ENCODE measurements at places on chromosomes 7 and 10.
A peak's percentile ranks its signal among the peaks of the same experiment; 100 is the strongest.

GRCh38 chr7:55509322-55509721 is 63.0 kb downstream of the VOPP1 start:
- peak; percentile 58 for DNase-seq

DNA sequence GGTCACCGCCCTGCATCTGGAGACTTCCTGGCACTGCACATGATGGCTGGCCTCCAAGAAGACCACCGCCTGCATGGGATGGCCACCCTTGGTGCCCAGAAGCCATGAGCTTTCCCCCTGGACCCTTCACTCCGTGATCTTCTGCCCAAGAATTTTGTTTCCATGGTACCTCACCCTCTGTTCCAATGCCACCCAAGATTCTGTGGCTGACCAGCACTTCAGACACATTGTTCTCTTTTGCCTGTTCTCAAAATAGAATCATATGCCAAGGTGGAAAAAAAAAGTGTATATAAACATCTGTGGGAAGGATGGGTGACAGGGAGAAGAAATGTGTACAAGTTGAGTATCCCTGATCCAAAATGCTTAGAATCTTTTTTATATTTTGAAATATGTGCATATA is 12.1 kb downstream of the HTR7 start:
- DNase-seq = no peak

- DNase-seq = no peak
These were observed 84.9 kb upstream of the SEC61G start for GRCh38 chr7:54843841-54844355.

DNA sequence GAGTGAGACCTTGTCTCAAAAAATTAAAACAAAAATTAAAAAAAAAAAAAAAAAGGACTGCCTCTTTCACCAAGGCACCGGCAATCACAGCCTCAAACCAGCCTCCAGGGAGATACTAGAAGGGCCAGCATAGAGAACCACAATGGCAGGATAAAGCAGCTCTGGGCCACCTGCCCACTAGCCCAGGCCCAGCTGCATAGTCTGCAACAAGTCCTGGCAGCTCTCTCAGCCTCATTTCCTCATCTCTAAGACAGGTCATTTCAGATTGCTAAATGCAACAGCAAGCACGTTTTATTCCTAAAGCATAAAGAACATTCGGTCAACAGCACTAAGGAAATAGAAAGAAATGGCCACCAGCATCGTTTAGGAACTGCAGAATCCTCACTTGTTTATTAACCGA is 28.8 kb downstream of the XPNPEP1 start:
- DNase-seq = peak; percentile 83

GRCh38 chr10:19041171-19041570 is 7.4 kb upstream of the MALRD1 start:
- DNase-seq = no peak

DNA sequence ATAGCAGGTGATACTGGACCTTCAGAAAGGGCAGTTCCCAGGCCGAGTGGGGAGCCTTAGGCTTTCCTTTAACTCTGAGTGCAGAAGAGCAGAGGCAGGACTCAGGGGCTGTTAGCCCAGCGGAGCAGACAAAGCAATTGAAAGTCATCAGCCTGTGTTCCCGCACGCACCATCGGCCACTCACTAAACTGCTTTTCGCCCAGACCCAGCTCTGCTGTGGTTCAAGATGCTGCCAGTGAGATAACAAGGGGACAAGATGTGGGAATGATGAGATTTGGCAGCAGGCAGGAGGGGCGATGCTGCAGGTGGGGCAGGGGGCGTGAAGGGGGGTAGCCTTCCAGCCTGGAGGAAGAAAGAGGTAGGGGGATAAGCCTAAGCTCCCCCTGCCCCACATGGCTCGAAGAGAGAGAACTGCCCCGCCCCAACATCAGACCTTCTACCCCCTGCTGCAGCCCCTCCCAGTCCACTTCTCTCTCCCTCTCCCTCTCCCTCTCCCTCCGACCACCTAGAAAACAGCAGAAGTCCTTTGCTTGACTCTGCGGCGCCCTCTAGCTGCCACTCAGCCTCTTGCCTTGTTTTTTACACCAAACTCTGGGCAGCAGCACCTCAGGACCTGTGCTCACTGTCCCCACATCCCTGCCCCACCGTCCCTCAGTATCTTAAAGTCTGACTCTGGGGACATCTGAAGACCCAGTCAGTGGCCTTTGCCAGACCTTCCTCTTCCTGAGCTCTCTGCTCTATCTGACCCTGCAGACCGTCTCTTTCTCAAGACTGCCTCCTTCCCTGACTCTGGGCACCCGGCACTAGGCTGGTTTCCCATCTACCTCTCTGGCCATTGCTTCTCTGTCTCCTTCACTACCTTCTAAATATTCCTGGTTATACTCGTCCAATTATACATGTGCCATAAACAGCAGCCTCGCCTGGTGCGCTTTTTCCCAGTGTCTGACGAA is 110.5 kb downstream of the C10orf105 start:
- DNase-seq = peak; percentile 77

GRCh38 chr10:124681626-124682552 is 62.3 kb downstream of the FAM53B start:
- DNase-seq = no peak

DNA sequence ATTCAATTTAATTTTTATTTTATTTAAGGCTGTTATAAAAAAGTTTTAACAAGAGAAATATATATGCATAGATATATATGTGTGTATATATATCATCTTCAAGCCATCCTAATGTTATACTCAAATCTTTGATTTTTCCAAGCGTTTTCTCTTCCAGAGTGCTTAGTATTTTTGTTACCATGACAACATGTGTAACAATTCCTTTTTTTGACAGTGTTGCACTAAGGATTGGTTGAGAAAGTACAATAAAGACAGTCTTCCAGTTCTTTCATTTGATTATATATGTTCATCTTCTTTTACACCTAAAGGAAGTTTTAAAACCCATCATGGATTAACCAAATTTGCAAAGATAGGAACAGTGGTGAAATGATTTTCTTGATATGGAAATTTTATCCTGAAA is 171.7 kb downstream of the KLF6 start:
- DNase-seq = no peak

- no peak for DNase-seq
These were observed 118.5 kb downstream of the GRID1 start for GRCh38 chr10:86248062-86248461.

DNA sequence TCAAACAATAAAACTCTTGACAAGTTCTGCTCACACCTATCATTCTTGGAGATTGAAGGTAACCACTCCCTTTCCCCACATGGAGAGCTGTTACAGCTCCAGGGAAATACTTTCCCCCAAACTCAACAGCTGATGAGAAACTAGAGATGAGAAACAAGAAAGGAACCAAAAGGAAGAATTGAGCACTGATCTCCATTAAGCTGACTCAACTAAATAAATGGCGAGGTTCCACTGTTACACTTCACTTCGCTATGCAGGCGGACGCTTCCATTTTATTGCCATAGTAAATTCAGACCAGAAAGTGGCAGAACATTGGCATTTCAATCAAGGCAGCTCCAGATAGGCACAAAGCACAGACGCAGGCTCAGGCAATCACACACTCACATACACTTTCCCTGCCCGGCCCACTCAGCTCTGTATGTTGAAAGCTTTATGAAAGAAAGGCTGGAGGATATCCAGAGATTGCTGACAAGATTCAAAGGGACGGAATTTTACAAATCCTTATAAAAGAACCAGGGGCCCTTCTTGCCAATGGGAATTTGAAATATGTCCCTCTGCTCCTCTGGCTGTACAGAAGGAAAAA is 11.5 kb upstream of the YAE1 start:
- peak; percentile 82 for DNase-seq

DNA sequence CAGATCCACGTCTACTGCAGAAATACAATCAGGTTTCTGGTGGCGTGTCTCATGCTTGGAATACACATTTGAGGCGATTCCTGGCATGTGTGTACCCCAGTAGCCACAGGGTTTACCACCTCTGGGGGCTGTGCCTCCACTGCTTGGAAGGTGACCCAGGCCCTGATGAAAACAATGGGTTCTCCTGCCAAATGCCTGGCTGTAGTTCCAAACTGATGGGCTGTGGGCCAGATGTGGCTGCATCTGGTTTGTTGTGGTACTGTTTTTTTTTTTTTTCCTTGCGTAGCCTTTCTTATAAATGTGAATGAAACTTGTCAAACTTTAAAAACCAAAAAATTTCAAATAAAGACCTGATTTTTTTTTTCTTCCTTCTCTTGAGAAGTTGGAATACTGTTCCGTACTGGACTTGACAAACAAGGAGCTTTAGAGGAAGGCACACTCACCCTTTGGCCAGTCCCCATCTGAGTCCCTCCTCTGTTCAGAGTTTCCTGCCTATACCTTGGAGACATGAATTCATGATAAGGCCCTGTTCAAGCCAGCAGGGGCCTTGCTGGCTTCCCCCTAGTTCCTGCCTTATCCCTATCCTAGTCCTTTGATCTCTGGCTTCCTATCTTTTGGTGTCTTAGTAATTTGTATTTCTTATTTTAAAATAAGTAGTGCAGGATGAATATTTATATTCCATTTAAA is 217.1 kb downstream of the PHTF2 start:
- no peak for DNase-seq

- peak; percentile 28 for DNase-seq
These were observed 90.2 kb downstream of the FRMD4A start for GRCh38 chr10:14240253-14241189.

GRCh38 chr10:62639144-62639543 is 165.4 kb upstream of the ADO start:
- DNase-seq = no peak

DNA sequence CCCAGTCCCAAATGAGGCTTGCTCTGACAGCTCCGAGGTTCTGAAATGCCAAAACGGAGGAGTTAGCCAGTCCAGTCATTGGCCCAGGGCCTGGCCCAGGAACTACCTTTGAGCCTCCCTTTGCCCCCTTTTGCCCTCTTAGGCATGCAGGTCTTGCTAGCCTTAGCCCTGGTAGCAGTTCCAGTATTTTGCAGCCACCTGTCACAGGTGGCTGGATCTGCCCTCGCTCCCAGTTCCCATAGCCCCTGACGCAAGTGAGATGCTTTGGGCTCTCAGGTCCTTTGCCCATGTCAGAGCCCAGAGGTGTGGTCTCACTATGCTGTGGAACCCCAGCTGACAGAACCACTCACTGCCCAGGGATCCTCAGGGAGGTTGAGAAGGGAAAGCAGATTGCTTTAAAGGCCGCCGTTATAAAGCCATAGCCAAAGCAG is 42.0 kb downstream of the GPRIN2 start:
- no peak for DNase-seq

- no peak for DNase-seq
These were observed 57.0 kb downstream of the C1GALT1 start for GRCh38 chr7:7239346-7239745.

DNA sequence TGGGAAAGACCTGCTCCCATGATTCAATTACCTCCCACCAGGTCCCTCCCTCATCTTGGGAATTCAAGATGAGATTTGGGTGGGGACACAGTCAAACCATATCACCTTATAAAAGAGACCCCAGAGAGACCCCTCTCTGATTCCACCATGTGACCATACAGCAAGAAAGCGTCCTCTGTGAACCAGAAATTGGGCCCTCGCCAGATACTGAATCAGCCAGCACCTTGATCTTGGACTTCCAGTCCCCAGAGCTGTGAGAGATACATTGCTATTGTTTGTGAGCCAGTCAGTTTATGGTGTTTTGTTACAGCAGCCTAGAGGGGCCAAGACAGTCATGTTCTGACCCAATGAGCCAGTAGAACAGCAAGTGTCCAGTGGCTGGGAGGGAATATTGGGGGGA is 232.6 kb downstream of the PAXIP1 start:
- no peak for DNase-seq

GRCh38 chr10:67246066-67246555 is 320.3 kb downstream of the LRRTM3 start:
- no peak for DNase-seq

DNA sequence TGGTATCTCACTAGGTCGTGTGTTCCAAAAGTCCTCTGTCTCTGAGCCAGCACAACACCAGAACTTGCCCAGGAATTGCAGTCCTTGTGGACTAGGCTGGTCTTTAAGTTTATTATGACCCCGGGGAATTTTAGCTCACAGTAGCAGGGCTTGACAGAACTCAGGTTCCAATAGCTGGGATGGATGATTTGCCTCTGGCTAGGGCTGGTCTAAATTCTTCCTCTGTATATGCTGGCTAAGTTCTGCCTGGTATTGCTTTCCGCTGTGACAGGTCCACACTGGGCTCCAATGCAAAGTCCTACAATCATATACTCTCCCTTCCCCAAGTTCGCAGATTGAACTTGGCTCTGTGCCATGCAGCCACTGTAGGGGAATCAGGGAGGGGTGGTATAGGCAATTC is 52.5 kb downstream of the FAS start:
- no peak for DNase-seq

GRCh38 chr10:132564690-132565089 is 27.1 kb downstream of the INPP5A start:
- no peak for DNase-seq

DNA sequence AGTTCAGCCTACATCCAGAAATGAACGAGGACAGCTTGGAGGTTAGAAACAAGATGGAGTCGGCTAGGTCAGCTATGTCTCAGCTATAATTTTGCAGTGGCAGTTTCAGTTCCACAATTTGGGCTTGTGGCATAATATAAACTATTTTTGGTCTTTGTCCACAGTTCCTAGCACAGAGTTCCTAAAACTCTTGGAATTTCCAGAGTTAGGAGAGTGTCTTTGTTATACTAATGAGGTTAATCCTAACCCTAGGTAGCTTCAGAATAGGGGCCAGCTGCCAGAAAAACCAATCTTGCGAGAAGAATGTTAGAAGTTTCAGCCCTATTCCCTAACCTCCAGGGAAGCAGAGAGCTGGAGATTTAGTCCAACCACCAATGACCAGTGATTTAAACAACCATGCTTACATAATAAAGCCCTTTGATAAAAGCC is 131.9 kb downstream of the AKR1D1 start:
- DNase-seq = no peak

- DNase-seq = no peak
These were observed 17.0 kb downstream of the PIK3AP1 start for GRCh38 chr10:96703358-96703757.

DNA sequence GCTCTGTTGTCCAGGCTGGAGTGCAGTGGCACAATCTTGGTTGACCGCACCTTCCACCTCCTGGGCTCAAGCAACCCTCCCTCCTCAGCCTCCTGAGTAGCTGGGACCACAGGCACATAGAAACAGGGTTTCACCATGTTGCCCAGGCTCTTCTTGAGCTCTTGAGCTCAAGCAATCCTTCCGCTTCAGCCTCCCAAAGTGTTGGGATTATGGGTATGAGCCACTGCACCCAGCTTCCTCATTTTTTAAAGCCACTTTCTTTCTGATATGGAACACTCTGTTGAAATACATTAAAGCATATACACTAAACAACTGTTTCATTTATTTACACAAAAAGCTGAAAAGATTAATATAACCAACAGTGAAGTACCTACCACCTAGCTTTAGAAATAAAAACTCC is 117.2 kb downstream of the CLEC2L start:
- DNase-seq = no peak

GRCh38 chr10:30813872-30814481 is 184.4 kb upstream of the LYZL2 start:
- peak; percentile 90 for DNase-seq

DNA sequence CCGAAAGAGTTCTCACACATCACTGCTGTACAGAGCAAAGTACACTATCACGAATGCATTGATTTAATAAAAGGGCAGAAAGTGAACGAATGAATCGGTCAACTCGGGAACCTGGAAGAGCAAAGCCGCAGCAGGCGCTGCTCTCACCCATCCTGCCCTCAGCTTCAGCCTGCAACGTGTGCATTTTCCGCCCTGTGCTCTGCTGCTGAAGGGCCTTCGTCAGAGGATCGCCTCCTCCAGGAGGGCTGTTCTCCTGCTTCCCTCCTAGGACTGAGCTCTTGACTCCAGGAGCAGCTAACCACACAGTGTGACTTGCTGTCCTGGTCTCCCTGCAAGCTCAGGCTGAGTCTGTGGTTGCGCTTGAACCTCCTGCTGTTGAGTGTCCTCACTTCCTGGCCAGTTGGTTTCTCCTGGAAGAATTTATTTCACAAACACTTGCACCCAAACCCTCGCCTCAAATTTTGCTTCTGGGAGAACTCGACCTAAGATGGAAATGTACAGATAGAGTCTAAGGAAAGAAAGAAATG is 473.0 kb upstream of the KLF6 start:
- DNase-seq = no peak
